ENCODE measurements at places on chromosomes 3 and 15.

DNA sequence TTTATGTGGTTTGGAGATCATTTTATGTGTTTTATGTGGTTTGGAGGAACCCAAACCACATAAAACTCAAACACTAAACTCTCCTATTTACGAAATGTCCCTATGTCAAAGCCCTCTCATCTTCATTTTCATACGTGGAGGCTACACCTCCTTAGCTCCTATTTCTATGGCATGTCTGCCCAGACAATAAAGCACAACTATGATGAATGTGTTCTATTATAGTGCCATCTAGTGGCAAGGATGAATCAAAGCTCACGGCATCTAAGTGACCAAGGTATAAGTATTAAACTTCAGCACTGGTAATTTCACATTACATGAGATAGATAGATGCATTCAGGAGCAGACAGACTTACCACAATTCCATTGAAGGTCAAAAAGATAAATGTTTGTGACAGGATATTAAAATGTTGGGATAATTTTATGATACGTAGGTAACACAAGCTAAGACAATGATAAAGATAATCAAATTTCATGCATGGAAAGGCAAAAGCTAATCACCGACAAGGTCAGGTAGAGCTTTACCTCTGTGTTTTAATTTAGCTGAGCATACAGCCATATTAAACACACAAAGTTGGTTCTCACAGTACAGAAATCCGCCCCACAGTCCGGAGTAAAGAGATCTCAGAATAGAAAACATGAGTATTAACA, 130.6 kb upstream of the FHIT start:
- no peak for DNase-seq

GRCh38 chr3:140165781-140166180, 230.8 kb downstream of the CLSTN2 start:
- DNase-seq: no peak

GRCh38 chr3:67650084-67650483, 4.3 kb downstream of the SUCLG2 start:
- DNase-seq: no peak

DNA sequence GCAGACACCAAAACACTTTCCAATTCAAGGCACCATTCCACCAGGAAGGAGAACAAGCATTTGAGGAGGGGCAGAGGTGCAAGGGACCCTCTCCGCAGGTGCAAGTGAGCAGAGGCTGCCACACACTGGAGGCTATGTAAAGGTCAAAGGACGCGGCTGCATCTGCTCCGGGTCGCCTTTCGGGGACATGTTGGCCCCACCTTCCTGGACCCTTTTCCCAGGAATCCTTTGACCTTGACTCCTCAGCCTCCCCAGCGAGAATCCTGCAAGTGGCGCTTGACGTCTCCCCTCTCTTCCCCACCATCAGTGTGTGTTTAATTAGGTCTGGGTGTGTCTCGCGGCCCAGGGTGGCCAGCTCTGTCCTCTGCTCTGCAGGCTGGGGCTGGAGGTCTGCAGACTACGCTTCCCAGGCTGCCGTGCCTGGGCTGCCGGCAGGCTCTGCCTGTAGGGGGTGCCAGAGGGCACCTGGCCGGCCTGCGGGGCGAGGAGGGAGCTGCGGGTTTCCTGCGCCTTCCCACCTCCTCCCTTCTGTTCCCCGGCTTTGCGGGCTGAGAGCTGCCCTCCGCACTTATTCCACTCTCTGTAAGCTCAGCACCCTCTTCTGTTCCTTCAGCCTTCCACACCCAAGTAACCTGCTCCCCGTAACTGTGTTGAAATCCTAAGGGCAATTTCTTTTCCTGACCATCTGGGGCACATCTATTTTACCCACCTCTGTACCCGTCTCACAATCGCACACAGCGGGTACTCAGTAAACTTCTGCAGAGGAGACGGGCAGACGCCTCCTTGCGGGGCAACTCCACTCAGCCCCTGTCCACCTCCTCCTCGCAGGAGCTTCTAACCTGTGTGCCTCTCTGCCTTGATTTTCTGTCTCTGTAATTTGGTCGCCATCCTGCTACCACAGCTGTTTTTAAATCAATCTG, 129.8 kb downstream of the NSMCE3 start:
- DNase-seq: no peak

GRCh38 chr15:62895905-62896316, 146.6 kb upstream of the TPM1 start:
- DNase-seq: no peak

- DNase-seq: no peak
These were observed 40.0 kb downstream of the FMN1 start for GRCh38 chr15:33154351-33155166.

GRCh38 chr3:136734382-136735070, 17.7 kb downstream of the STAG1 start:
- DNase-seq: no peak

DNA sequence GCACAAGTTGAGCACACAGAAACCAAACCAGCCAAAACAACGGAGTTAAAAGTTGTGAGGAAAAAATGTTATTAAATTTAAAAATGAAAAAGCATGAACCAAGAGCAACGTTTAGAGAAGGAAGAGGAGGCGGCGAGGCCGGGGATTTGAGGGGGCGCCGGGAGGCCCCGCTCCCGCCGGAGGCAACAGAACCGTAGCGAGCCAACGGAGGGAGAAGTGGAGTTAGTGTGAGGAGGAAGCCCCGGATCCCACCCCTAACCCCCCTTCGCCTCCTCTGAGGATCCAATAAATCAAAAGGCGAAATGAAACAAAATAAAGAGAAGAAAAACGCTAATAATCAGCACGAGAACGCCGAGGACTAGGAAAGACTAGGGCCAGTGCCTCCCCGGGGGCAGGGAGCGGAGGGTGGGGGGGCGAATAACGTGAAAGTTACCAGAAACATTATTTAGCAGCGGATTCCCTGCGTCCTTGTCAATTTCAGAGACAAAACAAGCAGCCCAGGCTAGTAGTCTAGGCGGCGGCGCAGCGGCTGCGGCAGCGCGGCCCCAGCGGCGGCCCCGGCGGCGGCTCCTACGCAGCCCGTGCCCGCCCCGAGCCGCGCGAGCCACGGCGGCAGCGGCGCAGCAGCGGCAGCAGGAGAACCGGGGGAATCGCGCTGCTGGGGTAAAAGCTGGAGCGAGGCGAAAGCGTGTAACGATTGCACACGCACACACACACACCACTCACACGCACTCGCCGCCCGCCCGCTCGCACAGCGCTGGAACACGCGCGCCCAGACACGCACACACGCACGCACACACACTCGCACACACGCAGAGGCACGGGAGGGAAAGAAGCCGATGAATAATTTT, 1.7 kb downstream of the MEIS2 start:
- DNase-seq: no peak

DNA sequence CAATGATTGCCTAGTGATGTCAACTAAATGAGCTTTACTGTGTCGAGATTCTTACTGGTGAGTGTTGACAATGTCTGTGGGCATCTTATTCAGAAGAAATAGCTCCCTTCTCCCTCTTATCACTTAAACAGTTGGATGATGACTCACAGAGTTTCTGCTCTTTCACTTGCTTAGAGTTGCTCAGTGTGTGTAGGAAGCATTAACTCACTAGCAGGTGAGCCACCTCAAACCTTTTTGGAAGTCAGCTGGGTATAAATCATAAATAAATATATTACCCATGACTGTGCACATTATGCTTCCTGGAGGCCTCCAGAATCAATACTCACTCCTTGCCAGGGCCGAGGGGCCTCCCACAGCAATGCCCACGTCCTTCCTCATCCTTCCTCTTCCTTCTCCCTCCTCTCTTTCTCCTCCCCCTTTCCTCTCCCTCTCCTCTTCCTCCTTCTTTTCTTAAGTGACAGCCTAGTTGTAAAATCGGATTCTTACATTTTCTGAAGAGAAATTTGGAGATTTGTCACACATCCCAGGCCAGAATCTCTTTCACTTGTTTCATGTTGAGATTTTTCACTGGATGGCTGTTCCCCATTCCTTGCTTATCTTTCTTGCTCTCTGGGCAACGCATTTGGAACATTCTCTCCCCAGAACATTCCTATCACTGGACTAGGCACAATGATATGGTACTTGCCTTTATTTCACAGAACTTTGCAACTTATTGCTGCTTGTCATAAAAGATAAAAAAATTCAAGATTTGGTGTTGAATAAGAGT, 17.5 kb downstream of the SHC4 start:
- DNase-seq: no peak

- no peak for DNase-seq
These were observed 217.0 kb downstream of the ZNF621 start for GRCh38 chr3:40741729-40742128.

DNA sequence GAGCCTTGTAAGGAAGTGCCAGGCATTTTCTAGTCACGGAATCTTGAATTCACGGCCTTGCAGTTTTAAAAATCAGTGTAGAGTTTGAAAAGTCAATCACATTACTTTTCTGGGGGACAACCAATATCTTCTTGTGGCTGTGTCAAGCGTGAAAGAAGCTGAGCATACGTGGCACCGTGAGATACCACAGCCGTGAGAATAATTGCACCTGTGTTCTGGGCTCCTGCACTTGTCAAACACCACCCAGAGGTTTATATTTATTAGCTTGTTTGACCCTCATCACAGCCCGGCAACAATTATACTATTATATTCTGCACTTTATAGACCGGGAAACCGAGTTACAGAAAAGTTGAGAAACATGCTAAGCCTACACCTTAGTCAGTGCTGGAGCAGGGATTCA, 45.2 kb downstream of the ARRDC4 start:
- no peak for DNase-seq

DNA sequence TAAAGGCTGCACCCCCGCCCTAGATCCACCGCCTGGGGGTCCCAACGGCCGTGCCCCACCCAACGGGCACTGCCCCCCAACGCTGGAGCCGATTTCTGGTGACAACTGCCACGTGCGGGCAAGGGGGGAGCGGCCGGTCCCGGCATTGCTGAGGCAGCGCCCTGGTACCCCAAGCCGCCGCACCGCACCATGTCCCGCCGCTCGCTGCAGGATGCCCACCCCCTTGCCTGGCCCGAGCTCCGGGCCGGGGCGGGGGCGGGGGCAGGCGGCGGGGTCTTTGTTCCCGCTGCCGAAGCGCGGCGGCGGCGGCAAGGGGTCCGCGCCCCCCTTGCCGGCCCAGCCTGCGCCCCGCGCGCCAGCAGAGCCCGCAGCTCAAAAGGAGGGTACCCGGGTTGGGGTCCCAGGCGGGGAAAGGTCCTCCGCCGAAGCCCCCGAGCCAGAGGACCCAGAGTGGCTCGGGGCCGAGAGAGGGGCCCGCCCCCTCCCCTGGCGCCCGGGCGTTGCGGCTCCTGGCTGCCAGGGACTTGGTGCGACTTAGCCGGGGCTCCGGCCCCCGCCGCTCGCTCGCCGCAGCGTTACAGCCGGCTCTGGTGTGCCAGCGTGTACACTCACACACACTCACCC, 678 bp downstream of the SEMA7A start:
- DNase-seq: no peak

DNA sequence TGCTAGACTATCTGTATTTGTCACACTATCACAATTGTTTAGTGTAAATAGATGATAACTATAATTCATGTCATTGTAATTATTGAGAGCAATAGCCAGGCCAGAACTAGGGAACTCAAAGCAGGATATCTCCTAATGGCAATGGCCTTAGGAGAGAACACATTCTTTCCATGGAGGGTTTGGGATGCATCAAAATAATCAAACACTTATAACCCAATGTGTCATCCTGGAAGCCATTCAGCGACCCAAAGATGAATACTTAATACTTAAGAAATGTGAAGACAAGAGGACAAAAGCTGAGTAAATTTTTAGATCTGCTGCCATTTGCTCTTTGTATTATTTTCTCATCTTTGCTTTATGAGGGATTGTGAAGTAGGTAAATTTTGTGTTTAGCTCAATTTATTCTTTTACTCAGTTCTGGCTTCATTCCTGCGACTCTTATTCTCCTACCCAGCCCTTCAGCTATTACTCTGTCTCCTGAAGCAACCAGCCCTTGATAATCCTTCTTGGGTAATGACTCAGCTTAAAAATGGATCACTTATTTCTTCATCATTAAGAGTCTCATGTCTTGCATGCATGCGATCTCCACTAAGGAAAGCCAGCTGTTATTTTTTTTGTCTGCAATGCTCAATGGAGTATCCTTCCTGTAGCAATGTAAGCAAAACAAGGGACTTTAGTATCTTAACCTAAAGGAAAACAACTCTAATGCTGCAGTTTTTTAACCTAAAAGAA, 2.0 kb downstream of the OR4F15 start:
- DNase-seq: no peak

- no peak for DNase-seq
These were observed 30.4 kb downstream of the TMEM212 start for GRCh38 chr3:171873580-171873979.

DNA sequence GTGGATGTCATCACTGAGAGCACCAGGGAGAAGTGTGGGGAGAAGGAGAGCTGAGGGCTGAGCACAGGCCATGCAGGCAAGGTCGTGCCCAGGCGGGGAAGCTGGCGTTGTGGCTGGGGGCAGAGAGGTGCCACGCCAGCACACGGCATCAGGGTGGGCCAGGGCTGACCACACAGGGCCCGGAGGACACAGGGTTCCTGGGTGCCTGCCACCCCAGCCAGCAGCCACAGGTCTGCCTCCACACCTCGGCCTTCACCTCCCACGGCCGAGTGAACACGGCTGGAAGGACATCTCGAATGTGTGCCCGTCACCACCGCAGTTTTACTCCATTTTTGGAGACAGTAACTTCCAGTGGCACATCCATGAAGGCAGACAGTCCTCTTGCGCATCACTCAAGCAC, 77.1 kb downstream of the ATP10A start:
- DNase-seq: no peak

- DNase-seq: no peak
These were observed 220.5 kb downstream of the CTNNB1 start for GRCh38 chr3:41419809-41420208.

- no peak for DNase-seq
These were observed 191.8 kb upstream of the CGNL1 start for GRCh38 chr15:57184502-57184901.

DNA sequence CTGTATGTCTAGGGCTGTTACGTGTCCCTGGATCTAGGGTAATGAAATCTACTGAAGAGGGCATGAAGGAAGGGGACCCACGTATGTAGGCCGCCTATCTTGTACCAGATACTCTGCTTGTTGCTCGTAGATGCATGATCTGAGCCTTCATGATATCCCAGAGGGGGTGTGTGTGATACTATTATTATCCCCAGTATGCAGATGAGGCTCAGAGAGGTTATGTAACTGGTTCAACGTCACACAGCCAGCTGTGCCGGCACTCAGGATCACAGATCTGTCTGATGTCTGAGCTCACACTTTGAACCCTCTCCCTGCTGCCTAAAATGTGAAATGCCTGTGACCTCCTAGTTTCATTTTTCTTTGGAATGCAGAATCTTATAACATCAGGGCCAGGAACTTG, 36.2 kb upstream of the SEC13 start:
- no peak for DNase-seq

Measured in cortex of kidney (tissue), 1 donor.